Cardiac septum (tissue), 1 donor: ENCODE measurements at places on chromosomes 4 and X.
A peak's percentile ranks its signal among the peaks of the same experiment; 100 is the strongest.

DNA sequence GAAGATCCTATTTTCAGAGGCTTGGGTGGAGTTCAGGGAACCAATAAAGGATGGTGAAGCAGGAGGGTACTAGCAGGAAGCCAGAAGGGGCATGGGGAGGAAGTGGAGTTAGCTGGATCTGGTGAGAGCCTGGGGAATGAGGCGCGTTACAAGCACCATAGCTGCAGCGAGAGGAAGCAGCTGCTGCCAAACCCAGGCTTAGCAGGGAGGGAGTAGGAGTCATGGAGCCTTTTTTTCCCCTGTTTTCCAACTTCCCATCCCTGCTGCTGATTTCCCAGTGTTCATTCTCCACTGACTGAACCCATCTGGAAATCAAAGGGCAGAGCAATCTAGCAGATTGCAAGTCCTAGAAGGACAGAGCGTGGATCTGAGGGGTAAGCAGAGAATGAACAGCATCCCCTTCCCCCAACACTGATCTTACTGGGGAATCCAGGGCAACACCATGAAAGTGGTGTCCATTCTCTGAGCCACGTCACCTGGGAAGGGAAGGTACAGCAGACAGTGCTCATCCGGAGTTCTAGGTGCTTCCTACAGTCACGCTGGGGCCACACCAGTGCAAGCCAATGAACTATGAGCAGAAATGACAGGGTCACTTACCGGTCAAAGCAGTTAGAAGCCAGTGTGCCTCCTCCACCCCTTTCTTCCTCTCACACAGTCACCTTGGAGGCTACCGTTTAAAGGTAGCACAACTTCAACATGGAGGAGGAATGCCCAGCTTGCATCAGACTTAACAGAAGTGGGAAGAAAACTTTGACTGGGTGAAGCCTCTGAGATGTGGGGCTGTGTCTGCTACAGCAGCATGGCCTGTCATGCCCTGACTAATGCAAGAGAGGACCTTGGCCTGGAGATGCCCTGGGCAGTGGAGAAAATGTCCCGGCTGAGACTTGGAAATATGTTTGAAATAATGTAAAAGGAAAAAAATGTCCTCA lies 36.7 kb downstream of the SMIM20 start:
- no peak for DNase-seq

GRCh38 chr4:8725071-8725841 lies 132.7 kb downstream of the CPZ start:
- DNase-seq = peak; percentile 71

GRCh38 chrX:134682081-134682480 lies 23.8 kb upstream of the PLAC1 start:
- no peak for DNase-seq

DNA sequence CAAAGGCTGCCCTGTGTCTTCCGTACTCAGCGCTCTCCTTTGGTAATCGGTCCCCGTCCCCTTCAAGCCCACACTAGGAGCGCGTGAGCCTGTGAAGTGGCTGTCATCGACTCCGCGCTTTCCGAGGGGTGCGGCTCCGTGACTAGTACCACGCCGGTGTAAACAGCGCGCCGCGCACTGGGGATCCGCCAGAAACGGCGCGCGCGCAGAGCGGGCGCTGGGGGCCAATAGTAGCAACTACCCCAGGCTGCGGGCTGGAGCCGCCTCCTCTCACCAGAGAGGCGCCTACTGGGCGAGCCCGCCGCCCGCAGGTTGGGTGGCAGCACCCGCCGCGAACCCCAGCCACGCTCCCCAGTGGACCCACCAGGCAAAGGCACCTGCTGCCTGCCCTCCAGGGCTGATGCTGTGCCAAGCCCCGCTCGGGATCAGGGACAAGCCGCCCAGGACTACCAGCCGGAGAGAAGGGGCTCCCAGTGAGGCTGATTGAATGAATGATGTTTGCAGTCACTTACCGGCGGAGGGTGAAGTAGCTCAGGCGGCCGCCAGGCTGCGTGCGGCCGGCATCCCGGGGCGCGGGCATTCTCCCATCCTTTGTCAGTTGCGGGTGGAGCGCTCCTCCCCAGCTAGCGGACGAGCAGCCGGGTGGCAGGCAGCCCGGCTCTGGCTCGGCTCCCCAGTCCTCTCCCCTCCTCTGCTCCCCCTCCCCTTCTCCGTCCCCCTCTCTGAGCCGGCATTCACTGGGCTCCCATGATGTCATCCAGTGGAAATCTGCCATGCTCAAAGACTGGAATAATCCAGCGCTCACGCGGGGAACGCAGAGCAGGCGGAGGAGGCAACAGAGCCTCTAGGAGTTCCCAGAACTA lies 370.3 kb upstream of the SMIM31 start:
- no peak for DNase-seq

- no peak for DNase-seq
Observed at GRCh38 chr4:133711817-133712216, 489.8 kb downstream of the PABPC4L start.

GRCh38 chr4:22385611-22386011 lies 130.3 kb downstream of the ADGRA3 start:
- no peak for DNase-seq

- no peak for DNase-seq
Observed at GRCh38 chrX:19372547-19373331, 29.0 kb downstream of the PDHA1 start.

GRCh38 chr4:108651014-108651791 lies 804 bp downstream of the OSTC start:
- DNase-seq = no peak

- no peak for DNase-seq
Observed at GRCh38 chr4:69999420-69999819, 3.7 kb downstream of the STATH start.

DNA sequence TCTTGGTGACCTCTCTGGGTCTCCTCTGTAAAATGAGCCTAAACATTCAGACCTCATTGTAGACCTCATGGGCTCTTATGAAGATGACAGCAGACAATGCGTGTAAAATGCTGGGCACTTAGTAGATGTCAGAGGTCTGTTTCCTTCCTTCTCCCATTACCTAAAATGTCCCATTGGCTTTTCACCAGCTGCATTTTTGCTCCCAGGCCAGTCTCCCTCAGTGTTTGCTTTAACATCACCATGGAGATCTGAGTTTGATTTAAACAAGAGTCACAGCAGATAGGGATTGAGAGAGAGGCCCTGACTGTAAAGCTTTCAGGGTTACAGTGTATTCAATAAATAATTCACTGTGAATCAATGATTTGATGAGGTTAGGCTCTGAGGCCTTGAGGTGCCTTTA lies 24.3 kb downstream of the PSAPL1 start:
- no peak for DNase-seq

GRCh38 chr4:12173496-12173895 lies 744.8 kb upstream of the HS3ST1 start:
- DNase-seq = no peak

DNA sequence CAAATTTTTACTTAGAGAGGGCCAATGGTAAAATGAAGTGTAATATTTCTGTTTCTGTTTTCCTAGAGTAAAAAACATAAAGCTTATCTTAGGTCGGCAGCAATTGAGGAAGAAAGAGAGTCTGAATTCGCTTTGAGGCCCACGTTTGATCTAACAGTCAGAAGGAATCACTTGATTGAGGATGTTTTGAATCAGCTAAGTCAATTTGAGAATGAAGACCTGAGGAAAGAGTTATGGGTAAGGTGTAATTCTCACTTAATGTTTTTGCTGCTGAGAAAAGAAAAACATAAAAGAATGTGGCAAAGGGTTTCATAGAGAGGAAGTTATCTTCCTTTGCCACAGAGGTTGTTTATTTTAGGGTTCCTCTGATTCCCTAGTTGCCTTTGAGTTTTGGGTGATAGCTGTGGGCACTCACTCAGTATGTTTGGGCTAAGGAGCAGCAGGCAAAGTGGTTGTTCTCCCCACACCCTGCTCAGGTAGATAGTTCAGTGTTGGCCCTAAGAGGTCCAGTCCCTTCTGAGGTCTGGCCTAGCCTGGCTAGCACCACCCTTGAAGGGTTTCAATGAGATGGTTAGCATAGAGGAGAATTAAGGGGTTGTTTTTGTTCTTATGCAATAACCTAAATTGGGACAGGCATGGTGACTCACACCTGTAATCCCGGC lies 32.3 kb downstream of the HERC5 start:
- DNase-seq = no peak

GRCh38 chrX:105820247-105820646 lies 2.1 kb upstream of the NRK start:
- no peak for DNase-seq

- DNase-seq = no peak
Observed at GRCh38 chr4:80878218-80878617, 152.3 kb upstream of the BMP3 start.

- no peak for DNase-seq
Observed at GRCh38 chr4:102779204-102779603, 18.4 kb upstream of the MANBA start.

- no peak for DNase-seq
Observed at GRCh38 chr4:69518538-69519198, 23.0 kb upstream of the UGT2B4 start.

GRCh38 chrX:68193234-68193633 lies 240.1 kb downstream of the OPHN1 start:
- DNase-seq = no peak

- DNase-seq = no peak
Observed at GRCh38 chrX:14398725-14399124, 130.6 kb upstream of the GLRA2 start.
